Fibroblast of gingiva (primary cell): ENCODE measurements at places on chromosomes 13 and 19.
A peak's percentile ranks its signal among the peaks of the same experiment; 100 is the strongest.

GRCh38 chr19:38115271-38115802 lies 108.7 kb downstream of the DPF1 start:
- no peak for DNase-seq

GRCh38 chr19:32403291-32403995 lies 2.1 kb upstream of the DPY19L3 start:
- DNase-seq, result no peak

- DNase-seq, result no peak
Measured at GRCh38 chr13:28413999-28414398, 80.9 kb downstream of the FLT1 start.

GRCh38 chr19:17281391-17282304 lies at the start of gene ANKLE1:
TSS of gene ANKLE1 (plus strand) at chr19:17281901. CDS start at chr19:17281921, 20 bp downstream.
- no peak for DNase-seq

GRCh38 chr19:31518216-31519020 lies 169.2 kb upstream of the TSHZ3 start:
- DNase-seq, result no peak

GRCh38 chr19:15101479-15102082 lies 5.6 kb upstream of the SYDE1 start:
- peak; percentile 21 for DNase-seq

DNA sequence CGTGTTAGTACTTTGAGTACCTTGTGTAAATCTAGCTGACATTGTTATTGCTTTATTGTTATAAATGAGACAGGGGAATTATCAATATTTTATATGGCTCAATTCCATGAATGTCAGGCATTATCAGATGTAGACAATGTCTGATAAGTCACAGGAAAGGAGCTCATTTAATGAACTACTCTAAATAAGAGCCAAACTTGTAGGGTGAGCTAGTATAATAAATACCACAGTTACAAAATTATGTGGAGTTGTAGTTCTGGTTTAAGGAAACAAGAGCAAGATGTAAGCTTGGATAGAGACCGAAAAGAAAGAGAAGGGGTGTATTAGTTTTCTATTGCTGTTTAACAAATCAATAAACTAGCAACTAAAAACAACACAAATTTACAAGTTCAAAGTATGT lies 891.8 kb upstream of the SLITRK1 start:
- no peak for DNase-seq

DNA sequence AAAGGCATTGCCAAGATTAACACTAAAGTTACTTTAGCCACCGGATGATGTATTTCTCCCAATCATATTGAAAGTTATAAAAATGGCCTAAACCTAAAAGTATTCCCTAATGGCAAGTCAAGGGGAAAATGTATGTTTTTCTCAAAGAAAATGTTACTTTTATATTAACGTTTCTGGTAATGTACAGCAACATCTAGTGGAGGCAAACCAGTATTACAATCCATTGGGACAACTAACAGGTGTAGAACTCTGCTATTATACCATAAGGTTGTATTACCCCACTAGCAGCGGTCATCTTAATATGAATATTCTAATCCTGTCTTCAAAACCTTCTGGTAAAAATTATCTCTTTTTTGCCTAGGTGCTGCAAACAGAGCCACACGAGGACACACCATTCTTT lies 69.2 kb downstream of the ZNF100 start:
- DNase-seq, result no peak

DNA sequence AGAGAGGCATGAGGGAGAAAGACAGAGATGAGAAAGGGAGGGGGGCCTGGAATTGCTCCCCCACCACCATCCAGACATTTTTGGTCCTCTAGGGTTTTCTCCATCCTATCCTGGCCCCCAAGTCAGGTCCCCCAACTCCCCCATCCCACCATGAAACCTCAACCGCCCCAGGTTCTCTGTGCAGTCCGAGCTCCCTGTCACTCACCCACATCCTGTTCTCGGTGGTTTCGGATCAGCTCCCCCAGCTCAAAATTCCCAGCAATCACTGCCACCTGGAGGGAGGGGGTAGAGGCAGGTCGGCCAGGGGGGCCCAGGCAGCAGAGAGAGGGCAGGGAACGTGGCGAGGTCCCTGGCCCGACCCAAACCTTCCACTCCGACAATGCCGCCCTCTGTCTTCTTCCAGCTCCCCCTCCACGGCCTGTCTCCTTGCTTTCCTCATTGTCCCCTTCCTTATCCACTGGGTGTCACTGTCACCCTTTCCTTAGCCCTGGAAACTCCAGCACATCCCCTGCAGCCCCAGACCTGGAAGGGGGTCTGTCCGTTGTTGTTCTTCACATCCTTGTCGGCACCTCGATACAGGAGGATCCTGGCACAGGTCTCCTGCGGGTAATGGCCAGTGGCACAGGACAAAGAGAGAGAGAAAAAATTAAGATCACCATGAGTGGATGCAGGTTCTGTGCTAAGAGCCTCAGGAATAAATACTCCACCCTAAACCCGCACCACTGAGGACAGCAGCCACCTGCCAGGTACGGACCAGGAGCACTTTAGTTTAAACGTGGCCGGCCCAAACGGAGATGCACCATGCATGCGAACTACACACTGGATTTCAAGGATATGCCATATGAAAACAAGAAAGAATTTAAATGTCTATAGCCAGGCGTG lies 15.4 kb downstream of the SHANK1 start:
- DNase-seq, result no peak

DNA sequence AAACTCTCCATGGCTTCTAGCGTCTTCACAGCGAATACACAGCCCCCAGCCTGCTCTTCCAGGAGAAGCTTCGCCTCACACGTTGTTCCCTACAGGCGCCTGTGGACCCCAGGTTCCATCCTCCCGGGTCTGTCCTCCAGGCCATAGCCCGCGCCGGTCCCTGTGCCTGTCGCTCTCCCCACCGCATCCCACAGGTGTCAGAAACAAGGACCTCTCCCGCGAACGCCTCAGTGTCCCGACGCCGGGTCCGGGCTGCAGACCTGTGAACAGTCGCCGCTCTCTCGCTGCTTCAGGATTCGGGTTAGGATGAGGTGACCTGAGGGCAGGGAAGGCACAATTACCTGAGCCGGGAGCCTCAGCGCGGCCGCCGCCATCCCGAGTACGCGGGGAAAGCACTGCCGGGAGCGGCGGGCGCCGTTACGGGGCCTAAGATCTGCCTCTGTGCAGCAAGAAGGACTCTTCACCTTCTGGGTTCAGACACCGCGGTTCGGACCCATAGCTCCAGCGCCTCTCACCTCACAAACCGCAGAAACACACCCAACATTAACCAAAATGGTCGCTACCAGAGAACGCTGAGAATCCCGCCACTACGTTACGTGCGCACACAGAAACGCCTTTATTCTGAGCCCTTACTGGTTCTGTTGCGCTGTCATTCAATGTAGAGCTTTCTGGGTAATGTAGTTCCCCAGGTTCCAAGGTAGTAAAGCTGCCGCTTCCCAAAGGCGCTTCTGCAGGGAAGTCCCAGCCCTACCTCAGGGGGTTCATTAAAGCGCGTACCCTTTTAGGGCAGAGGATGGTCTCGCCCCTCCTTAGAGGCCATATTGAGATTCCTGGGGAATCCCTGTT lies at the start of gene ZNF418:
ZNF418 (minus strand) TSS at position 583 of the 846 bp plus-strand sequence. CDS start 1,580 bp downstream, outside the sequence.
- DNase-seq, result peak; percentile 76

DNA sequence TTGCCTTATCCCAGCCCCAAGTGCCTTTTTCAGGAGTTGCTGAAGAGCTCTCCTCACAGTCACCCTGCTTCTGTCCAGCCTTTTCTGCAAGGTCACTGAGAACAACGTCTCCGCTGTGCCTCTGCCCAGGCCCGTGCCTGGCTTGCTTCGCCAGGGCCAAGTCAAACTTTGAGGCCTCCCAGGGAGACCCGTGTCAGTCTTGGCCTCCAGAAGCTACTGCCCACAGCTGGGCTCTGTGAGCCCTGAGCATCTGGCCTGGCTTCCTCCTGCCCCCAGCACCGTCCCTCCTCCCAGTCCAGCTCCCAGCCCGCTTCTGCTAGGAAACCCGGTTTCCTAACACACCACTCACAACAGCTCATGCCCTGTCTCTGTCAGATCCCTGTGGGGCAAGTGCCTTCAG lies 165.9 kb downstream of the TEX29 start:
- DNase-seq, result no peak

DNA sequence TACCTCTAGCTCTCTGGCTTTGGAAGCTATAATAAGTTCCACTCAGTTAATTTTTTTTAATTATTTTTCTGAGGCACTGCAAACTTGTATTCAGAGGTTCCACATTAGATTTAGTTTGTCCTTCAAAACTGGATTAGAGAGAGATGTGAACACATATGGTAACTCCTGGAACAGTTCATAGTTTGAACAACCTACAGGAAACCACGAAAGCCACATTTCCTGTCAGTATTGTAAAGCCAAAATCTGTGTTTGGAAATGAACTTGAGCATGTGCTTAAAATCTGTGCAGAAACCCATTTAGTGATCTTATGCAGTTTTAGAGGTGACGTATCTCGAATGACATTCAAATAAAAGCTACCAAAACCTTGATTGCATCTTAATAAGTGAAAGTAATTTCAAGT lies 1952.0 kb downstream of the OLFM4 start:
- DNase-seq, result no peak

DNA sequence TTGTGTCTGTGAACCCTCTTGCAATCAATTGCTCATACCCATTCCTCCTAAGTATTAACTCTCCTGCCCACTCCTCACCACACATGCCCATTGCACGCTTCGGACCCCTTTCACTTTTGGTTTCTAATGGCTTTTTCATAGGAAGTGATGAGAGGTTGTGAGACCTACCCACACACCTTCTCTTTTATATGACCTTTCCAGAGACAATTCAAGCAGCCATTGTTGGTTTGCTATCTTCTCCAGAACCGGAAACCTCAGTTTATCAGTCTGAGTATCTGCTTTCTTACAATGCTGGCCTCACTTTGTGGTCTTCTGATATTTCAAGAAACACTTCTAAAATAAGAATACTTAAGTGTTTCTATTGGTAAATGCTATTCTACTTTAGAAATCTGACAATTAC lies 1550.8 kb upstream of the SLC10A2 start:
- no peak for DNase-seq

DNA sequence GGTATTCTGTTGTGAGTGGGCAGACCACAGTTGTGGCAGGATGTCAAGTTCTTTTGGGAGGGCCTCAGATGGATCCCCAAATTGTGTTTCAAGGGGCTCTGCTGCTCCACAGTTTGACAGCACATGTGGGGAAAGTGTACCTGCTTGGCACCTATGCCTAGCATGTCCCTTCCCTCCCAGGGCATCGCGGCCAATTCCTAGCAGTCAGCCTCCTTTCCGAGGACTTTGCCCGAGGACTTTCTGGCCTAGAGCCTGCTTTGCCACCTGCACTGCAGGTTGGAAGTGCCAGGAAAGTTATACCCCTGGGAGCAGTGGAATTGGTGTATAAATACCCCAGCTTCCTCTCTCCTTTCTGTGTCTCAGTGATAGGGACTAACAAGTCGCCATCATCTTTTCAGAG lies 11.9 kb upstream of the GPR12 start:
- no peak for DNase-seq

DNA sequence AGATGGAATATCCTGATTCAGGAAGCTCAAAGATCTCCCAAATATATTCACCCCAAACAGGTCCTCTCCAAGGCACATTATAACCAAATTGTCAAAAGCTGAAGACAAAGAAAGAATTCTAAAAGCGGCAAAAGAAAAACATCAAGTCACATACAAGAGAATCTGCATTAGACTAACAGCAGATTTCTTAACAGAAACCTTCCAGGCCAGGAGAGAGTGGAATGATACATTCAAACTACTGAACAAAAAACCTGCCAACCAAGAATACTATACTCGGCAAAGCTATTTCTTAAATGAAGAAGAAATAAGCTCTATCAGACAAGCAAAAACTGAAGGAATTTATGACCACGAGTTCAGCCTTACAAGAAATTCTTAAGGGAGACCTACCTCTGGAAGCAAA lies 120.6 kb upstream of the WASF3 start:
- DNase-seq, result no peak

GRCh38 chr13:40618581-40619478 lies 47.6 kb downstream of the FOXO1 start:
- DNase-seq, result no peak

GRCh38 chr19:782185-782877 lies 14.9 kb upstream of the PTBP1 start:
- DNase-seq, result peak; percentile 64

DNA sequence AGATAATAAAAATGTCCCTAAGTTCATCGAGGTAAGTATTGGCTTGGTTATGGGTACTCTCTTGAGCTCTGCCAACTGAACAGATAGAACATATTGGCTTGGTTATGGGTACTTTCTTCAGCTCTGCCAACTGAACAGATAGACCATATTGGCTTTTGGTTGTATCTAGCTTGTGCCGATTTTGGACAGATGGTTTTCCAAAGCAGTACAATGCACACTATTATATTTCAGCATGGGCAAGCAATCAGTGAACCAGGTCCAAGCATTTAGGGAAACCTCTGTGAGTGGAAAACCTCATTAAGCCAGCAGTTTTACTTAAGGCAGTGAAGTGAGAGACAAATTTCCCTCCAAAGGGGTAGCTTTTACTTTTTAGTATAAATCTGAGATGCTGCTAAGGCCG lies 1440.5 kb upstream of the SPRY2 start:
- DNase-seq, result no peak

GRCh38 chr19:35409191-35409590 lies 38.3 kb downstream of the GPR42 start:
- DNase-seq, result no peak

DNA sequence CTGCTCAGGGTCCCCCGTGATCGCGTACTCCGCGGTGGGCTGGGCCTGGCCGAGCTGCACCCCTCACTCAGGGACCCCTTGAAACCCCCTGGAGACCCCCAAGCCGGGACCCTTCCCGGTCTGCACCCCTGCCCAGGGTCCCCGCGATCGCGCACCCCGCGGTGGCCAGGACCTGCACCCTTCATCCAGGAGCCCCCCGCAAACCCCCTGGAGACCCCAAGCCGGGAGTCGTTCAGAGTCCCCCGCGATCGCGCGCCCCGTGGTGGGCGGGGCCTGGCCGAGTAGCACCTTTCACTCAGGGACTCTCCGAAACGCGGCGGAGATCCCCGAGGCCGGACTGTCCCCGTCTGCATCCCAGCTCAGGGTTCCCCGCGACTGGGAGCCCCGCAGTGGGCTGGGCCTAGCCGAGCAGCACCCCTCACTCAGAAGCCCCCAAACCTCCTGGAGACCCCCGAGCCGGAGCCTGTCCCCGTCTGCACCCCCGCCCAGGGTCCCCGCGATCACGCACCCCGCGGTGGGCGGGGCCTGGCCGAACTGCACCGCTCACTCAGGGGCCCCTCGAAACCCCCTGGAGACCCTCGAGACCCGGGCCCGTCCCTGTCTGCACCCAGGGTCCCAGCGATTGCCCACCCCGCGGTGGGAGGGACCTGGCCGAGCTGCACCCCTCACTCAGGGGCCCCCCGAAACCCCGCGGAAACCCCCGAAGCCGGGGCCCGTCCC lies 748 bp downstream of the LMNB2 start:
- DNase-seq, result no peak

GRCh38 chr13:97884707-97885468 lies 68.6 kb upstream of the IPO5 start:
- DNase-seq, result no peak

DNA sequence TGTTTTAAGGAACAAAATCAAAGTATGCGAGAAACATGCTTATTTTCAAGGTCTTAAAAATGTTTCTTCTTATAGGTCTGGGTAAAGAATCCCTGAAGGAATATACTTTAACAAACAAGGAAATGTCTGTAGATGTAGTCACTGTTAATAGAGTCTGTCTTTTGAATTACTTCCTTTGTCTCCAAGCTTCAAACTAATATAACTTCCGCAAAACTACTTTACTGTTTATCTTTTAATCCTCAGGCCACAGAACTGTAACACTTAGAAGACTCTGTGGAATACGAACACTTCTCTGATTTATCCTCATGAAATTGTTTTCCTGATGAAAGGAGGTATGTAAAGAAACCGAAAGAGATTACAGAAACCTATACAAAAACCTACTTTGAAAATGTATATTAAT lies 316.0 kb downstream of the PCDH9 start:
- DNase-seq, result no peak
